ENCODE measurements at places on chromosomes 2 and 18. TPM values are rescaled to one million over a fixed set of nuclear protein-coding genes. Genes with fewer than 3 reads are reported as not detected.

Gene HOXD8
- 3.5 TPM for total RNA-seq

Gene TBR1
- not detected for total RNA-seq

Gene RFX8
- 1.4 TPM for total RNA-seq

Gene LIMS3
- total RNA-seq, result 0.20 TPM

Gene SAG
- total RNA-seq, result not detected

Gene TSPYL6
- not detected for total RNA-seq

Gene FABP1
- not detected for total RNA-seq

Gene TWIST2
- total RNA-seq, result 135 TPM

Gene EIF4E2
- 85.5 TPM for total RNA-seq

Gene KIF5C
- 0.38 TPM for total RNA-seq

Gene PLEK
- not detected for total RNA-seq

Gene SLC14A1
- total RNA-seq, result 0.24 TPM

Gene ICOS
- total RNA-seq, result not detected

Gene IFIH1
- total RNA-seq, result 0.92 TPM

Gene MROH2A
- total RNA-seq, result not detected

Gene UGT1A8
- not detected for total RNA-seq

Gene ABCA12
- 0.05 TPM for total RNA-seq

Gene RND3
- total RNA-seq, result 488 TPM

Gene SLC23A3
- total RNA-seq, result 1.3 TPM

Gene RUFY4
- not detected for total RNA-seq

Gene EVX2
- total RNA-seq, result not detected

Gene GAL3ST2
- not detected for total RNA-seq

Gene ZNF892
- 0.43 TPM for total RNA-seq

Gene FMNL2
- total RNA-seq, result 16.1 TPM

Gene MDH1
- total RNA-seq, result 162 TPM

Gene LRRC30
- total RNA-seq, result not detected

Gene CENPA
- total RNA-seq, result 16.8 TPM

Gene SERPINB11
- total RNA-seq, result not detected

Gene CEBPZ
- 45.4 TPM for total RNA-seq

Gene DUSP28
- 4.6 TPM for total RNA-seq

Gene RIF1
- 34.1 TPM for total RNA-seq

Gene OSR1
- total RNA-seq, result 5.4 TPM

Gene CXCR1
- total RNA-seq, result not detected

Gene GBX2
- total RNA-seq, result not detected

Gene UPP2
- total RNA-seq, result not detected

Gene DPP4
- total RNA-seq, result 41.5 TPM

Gene CHRND
- not detected for total RNA-seq

Gene ZNG1B
- 28.0 TPM for total RNA-seq

Gene HOXD11
- 9.0 TPM for total RNA-seq

Gene SERPINB2
- total RNA-seq, result 86.7 TPM

Gene TM4SF20
- 0.12 TPM for total RNA-seq

Gene ARHGAP15
- total RNA-seq, result not detected

Gene ZCCHC2
- 5.0 TPM for total RNA-seq

Gene MOGAT1
- total RNA-seq, result not detected

Gene C2orf66
- total RNA-seq, result 0.09 TPM

Gene STRN
- 20.2 TPM for total RNA-seq

Gene MYO7B
- 0.44 TPM for total RNA-seq

Gene KCMF1
- 86.4 TPM for total RNA-seq

Gene IL36G
- total RNA-seq, result not detected

Gene HRH4
- not detected for total RNA-seq

Gene SERPINB4
- total RNA-seq, result not detected

Gene GCFC2
- total RNA-seq, result 16.1 TPM

Gene CYP27C1
- total RNA-seq, result 0.05 TPM

Gene DQX1
- 0.14 TPM for total RNA-seq

Gene PIEZO2
- not detected for total RNA-seq

Gene ALPG
- not detected for total RNA-seq

Gene MARCHF4
- 48.9 TPM for total RNA-seq

All from HFFc6 (cell line).